ENCODE measurements at places on chromosomes 7 and 10. TPM values are rescaled to one million over a fixed set of nuclear protein-coding genes. Genes with fewer than 3 reads are reported as not detected.

The MBL2 gene
- total RNA-seq = not detected

The CELF2 gene
- total RNA-seq = not detected

GRCh38 chr10:78648256-78648860, 420.4 kb upstream of the ZMIZ1 start:
- DNase-seq = no peak

DNA sequence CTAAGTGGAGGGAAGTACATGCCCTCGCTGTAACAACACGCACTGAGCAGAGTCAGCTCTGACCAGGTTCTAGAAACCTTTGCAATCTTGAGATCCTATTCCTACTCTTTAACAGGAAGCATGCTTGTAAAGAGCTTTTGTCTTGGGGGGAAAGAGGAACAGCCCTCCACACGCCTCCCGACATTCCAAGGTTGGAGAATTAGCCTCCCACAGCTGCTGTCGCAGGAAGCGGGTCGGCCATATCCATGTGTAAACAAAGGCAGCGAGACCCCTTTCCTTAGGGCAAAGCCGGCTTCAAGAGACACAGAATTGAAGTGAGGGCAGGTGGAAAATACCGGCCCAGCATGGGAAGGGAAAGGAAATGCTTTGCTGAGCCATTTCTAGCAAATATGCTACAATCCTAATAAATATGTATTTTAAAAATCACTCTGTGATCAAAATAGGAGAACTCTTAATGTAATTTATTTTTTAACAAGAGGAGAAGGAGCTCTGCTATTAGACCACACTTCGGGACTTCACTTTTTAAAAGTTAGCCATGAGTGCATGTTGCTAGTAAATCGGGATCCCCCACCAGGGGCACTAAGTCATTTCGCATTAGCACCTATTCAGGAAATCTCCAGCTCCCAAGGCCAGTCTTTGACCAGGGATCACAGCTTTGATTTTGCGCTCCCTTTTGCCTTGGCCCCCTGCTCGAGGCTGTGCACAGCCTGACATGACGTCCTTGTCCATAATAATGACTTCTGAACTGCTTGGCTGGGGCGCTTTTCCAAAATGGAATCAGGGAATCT, 55.9 kb downstream of the FAM204A start:
- DNase-seq = no peak

GRCh38 chr10:59830601-59831259, 75.6 kb downstream of the CCDC6 start:
- peak; percentile 66 for DNase-seq

DNA sequence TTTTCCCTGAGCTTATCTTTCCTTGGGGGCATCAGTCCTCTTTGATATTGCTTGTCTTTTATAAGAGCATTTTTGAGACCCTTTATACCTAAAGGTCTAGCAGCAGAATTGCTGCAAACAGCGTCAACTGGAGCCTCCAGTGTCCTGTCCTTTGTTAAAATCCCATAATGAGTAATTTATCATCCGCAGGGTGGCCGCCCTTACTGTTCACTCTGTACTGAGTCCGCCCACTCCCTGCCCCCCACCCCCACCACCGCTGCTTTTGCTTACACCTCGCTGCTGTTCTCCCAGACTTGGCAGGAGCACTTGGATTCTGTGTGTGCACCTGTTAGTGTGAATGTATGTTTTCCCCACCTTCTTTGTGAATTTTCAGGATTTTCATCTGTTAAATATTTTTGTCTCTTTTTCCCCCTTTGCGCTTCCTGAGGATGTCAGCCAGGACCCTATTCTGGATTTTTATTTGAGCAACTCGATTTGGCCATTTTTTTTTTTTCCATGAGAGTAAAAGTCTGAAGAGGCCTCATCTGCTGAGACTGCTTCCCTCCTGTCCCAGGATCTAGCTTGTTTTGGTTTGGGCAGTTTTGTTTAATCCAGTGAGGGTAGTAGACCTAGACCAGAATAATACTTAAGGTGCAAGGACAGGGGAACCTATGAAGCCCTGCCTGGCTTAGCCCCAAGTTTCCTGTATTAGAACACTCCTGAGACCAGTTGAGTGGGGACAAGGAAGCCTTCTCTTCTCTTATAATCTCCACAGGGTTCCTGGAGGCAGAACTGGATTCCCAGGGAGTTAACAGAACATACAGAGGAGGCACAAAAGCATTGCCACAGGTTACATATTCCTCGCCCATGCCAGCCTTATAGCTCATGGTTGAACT, 8.2 kb downstream of the AGFG2 start:
- DNase-seq = no peak

All from Calu3 (cell line).